Glutamatergic neuron (in vitro differentiated cells): ENCODE measurements at places on chromosomes 4 and X. TPM values are rescaled to one million over a fixed set of nuclear protein-coding genes. Genes with fewer than 3 reads are reported as not detected.
A peak's percentile ranks its signal among the peaks of the same experiment; 100 is the strongest.

- DNase-seq, result no peak
These were observed 1411.2 kb downstream of the RAPGEF2 start for GRCh38 chr4:160514126-160514525.

Gene ZNF185
- 1.1 TPM for total RNA-seq

Gene LAMTOR3
- total RNA-seq, result 39.1 TPM

DNA sequence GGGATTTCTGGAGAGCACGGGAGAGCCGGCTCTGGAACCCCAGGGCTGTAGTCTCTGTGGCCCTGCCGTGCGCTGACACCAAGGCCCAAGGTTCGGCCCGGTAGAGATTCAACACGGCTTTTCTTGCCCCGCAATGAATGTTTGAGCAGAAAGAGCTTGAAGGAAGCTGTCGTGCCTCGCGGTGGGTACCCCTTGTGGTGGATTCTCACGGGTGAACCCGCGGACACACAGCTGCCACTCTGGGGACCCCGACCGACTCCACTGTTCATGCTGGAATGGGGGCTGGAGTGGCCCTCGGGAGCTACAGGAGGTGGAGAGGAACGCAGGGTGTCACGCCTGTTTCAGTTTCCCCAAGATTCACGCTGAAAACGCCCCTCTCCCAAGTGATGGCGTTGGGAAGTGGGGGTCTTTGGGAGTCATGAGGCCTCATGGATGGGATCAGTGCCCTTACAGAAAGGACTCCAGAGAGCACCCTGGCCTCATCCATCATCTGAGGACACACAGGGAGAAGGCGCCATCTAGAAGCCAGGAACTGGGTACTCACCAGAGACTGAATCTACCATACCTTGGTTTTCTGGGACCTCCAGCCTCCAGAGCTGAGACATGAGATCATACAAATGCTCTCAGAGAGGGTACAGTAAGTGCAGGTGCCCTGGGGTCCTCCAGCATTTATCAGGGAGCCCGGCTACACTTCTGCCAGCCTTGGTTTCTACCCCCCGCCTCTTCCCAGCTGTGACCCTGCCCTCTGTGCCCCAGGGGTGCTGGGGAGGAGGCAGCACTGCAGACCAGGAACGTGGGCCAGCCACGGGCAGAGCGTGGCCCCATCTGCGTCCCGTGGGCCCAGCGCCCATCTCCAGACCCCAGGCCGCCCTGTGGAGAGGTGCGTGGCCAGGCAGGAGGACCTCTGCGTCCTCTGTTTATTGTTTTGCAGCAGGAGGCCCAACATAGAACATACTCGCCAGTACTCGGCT lies 6.4 kb downstream of the SLC25A6 start:
- DNase-seq, result peak; percentile 8

DNA sequence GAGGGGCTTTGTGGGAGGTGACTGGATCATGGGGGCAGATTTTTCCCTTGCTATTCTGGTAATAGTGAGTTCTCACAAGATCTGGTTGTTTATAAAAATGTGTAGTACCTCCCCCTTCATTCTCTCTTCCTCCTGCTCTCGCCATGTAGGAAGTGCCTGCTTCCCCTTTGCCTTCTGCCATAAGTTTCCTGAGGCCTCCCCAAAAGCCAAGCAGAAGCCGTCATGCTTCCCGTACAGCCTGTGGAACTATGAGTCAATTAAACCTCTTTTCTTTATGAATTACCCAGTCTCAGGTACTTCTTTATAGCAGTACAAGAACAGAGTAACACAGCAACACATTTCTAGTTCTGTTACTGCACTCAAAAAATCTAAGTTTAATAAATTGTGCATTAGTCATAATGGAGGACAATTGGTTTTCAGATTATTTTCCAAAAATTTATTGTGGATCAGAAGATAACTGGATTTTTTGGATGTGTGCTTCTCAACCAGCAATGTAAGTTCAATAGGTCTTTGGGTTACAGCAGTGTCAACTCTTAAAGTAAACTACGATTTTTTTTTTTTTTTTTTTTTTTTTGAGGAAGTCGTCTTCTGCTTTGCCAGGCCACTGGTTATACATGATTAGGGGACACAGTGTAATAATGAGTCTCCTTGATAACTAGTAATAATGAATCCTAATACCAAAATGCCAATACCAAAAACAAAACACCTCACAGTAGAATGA lies 69.9 kb downstream of the CHIC2 start:
- no peak for DNase-seq

Gene AGTR2
- total RNA-seq, result not detected

- no peak for DNase-seq
These were observed 356.1 kb downstream of the HNRNPD start for GRCh38 chr4:82017680-82018079.
